Cerebellar nuclear complex (tissue), 1 donor: ENCODE measurements at places on chromosomes 5 and 9.

DNA sequence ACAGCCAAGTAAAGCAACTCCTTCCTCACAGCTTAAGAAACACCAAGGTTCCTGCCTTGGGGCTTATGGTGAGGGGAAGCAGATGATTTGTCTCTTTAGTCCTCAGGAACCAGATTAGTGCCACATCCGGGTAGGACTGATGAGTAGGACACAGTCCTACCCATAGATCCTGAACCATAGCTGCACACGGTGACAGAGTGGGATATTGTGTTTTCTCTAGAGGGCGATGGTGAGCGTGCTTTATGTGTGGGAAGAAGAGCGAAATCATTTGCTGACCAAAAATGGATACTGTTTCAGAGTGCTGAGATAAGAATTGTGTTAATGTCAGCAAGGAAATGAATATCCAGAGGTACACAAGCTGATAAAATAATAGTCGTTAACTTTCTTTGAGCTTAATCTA, 209.0 kb upstream of the FBXL7 start:
- no peak for DNase-seq

GRCh38 chr5:115559524-115559923, 14.9 kb upstream of the FEM1C start:
- no peak for DNase-seq

GRCh38 chr5:133142782-133143181, 91.0 kb downstream of the HSPA4 start:
- no peak for DNase-seq

DNA sequence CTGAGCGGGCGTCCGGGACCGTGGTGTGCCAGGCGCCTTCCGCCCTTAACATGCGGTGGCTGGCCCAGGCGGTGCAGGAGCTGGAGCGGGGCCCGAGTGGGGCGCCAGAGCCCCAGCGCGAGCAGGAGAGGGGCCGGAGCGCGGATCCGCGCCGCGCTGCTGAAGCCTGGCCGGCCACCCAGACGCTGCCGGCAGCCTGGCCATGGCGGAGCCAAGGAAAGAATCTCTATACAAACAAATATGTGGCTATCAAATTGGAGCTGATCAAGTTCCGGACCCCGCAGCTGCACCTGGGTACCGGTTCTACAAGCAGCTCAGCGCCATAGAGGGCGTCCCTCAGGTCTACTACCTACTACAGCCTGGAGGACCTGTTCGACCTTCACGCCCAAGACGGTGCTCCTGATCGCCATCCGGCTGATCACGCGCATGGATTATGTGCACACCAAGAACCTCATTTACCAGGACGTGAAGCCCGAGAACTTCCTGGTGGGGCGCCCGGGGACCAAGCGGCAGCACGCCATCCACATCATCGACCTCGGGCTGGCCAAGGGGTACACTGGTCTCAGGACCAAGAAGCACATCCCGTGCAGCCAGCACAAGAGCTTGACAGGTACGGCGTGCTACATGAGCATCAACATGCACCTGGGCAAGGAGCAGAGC, 55.8 kb downstream of the JAK2 start:
- no peak for DNase-seq

DNA sequence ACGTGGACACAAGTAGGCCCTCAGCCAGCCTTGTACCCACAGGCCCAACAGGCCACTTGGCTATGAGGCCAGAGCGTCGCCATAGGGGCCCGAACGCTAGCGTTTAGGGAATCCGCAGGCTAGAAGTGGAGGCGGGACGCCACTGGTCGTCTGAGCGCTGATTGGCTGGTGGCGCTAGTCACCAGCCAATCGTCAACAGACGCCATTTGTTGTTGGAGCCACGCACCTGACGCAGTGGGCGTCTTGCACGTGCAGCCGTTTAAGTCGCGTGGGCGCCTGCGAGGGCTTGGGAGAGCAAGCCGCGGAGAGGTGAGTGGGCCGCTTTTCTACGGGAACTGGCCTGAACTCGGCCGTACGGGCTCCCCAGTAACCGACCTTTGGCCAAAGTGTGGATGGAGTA, at the start of gene DDX4:
Gene DDX4 (plus strand): TSS at position 269 of the 400 bp plus-strand sequence. CDS start 903 bp downstream, outside the sequence.
- DNase-seq: no peak

GRCh38 chr9:83299571-83299970, 236.6 kb upstream of the RASEF start:
- DNase-seq: no peak

GRCh38 chr5:5751987-5752386, 329.5 kb downstream of the ICE1 start:
- no peak for DNase-seq

DNA sequence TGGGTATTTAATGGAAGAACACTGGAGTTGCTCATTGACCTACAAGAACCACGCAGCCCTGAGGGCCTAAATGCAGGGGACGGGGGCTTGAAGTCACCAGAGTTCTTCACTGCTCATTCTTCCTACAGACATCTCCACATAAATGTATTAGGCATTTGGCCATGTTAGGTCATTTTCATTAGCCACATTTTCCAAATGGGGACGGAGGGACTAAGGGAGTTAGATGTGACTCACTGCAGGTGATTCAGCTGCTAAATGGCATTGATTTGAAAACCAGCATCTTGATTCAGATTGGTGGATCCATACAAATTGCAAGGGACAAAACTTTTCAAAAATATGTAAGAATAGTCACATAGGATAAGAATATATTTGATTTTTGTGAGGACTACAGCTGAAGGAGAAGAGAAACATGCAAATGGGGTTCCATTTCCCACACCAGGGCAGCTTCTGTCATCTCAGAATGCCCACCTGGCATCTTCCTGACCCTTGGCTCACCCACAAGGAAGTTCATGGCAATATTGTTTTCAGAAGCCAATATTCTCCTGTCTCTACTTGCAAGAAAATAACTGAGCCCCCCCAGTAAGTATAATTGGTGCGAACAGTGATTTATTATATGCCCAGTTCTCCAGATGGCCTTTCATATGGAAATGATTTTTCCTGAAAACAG, 264.8 kb downstream of the DOCK8 start:
- DNase-seq: no peak

DNA sequence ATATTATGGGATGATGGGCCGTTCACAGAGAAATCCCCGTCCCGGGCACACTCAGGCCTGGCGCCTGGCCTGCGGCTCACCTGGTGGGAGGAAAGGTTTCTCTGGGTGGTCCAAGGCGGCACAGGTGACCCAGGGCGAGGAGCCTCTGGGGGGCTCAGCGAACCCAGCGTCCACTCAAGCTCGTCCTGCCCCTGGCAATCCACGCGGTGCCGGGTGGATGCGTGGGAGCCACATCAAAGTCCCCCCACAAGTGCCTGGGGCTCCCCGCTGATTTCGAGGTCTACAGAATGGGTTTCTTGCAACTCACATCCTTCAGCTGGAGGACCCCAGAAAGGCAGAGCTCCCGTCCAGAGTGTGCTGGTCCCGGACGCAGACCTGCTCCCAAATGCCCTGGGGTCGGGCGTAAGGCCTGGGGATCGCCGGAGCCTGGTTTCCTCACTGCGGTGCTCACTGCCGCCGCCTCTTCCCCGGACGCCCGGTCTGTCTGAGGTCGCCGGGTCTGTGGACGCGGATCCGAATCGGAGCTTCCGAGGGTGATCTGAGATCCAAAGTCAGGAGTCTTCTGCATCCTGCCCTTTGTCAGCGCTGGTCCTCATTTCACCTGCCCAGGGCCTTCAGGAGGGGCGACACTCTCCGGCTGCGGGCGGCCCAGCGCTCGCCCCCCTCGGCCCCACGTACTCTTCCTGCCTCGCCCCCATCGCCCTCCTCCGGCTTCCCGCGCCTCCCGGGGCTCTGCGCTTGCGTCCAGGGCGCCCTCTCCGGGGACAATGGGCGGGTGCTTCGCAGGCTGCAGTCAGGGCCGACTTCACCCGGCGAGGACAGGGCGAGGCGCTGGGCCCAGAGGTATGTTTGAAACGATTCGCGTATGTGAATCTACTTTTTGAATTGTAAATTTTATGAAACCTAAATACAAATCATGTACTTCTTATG, 20.0 kb upstream of the RUFY1 start:
- no peak for DNase-seq

DNA sequence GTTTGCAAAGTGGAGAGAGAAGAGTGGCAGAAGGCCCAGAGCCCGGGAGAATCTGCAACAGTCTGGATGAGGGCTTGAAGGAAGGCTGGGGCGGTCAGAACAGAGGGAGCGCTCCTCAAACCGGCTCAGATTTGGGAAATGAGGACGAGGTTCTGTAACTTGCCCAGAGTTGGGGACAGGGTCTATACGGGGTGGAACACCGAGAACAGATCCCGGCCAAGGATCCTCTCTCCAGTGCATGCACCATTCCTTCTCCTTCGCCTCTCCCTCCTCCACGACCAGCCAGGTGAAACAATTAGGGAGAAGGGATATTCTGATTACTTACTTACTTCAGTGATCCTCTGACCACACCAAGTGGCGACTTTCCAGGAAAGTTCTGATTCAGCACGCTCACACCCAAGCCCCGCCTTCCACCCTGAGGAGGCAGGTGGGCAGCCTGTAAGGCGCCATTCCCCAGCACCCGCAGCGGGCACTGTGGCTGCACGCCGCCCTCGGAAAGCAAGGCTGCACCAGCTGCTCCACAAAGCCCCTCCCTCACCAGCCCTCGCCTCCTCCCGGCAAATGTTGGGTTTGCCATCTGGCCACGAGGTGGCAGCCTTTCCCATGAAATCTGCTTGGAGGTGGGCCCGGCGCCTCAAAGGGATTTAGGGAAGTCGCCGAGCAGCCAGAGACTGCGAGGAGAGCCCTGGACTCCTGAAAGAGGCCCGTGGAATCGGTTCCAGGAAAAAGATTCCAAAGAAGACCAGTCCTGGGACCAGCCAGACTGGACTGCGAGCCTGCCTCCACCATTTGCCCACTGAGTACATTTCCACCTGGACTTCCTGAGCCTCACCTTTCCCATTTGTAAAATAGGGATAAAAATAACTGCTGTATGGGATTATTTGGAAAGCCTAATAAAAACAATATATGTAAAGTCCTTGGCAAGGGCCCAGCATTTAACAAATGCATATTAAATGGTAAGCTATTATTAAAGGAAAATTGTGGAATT, 22.2 kb upstream of the WWC1 start:
- DNase-seq: peak; percentile 25

DNA sequence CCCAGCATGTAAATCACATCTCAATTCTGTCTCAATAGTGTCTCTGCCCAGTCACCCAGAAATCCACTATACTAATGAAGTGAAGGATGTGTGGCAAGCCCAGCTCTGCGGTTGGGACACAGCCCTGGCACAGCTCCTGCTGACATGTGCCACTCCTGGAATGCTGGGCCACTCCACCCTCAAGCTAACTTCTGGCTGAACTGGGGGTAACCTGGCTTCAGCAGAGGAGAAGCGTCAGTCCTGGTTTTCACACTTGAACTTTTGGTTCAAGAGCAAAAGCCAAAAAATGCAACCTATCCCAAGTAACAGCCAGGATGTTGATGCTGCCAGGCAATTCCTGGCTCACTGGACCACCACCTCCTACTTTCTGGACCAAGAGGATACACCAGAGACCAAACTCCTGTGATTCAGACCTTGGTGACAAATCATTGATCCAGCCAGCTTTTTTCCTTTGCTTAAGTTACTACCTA, 86.4 kb downstream of the ARRDC3 start:
- DNase-seq: no peak

GRCh38 chr5:88883836-88884607, 1.0 kb upstream of the MEF2C start:
- DNase-seq: no peak

- peak; percentile 91 for DNase-seq
Observed at GRCh38 chr5:96934708-96935558, 947 bp upstream of the LNPEP start.

- DNase-seq: no peak
Observed at GRCh38 chr5:176895831-176896230, 3.3 kb downstream of the HK3 start.

GRCh38 chr9:98774746-98775145, 21.6 kb downstream of the ANKS6 start:
- DNase-seq: no peak

- no peak for DNase-seq
Observed at GRCh38 chr9:106587042-106587441, 275.9 kb upstream of the ZNF462 start.
